ENCODE measurements at places on chromosomes 2 and 18.

GRCh38 chr18:21739604-21740537, 721 bp upstream of the MIB1 start:
- peaks cover 10% of the 10 kb centered on the region for H3K36me3 ChIP-seq
- H3K27me3 ChIP-seq = no peaks in the 10 kb centered on the region
- H3K4me1 ChIP-seq = peaks cover 35% of the 10 kb centered on the region
- peak overlapping the region; percentile 86 for H3K4me3 ChIP-seq
- no peak for DNase-seq

DNA sequence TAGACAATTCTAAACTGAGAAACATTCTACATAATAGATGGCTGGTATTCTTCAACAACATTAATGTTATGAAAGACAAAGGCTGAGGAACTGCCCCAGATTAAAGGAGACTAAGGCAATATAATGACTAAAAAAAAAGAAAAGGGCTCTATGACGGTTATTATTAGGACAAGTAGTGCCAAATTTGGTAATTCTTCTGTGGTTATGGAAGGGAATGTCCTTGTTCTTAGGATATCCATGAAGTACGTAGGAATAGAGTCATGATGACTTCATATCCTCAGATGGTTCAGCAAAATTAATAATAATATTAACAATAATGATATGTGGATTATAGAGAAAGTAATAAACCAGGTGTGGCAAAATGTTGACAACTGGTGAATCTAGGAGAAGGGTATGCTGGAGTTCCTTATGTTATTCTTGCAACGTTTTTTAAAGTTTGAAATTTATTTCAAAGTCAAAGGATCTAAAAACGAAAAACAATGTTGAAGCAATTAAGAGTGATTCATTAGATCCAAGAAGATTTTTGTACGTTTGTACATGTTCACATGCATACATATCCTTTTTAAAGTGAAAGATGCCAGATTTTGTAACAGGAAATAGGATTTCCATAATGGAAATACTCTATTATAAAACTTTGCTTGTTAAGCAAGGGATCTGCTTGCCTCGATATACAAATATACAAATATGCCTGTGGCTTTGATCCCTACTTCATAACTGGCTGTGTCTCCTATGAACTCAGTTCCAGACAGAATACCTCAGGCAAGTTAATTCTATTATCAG, 27.7 kb upstream of the STRN start:
- H3K4me1 ChIP-seq = no peaks in the 10 kb centered on the region
- peak overlapping the region; percentile 62 for H3K27ac ChIP-seq
- no peak for DNase-seq
- no peak overlapping the region for H3K4me3 ChIP-seq
- H3K27me3 ChIP-seq = no peaks in the 10 kb centered on the region

GRCh38 chr18:58268849-58269248, 224.8 kb downstream of the NEDD4L start:
- no peak overlapping the region for H3K4me3 ChIP-seq
- H3K27ac ChIP-seq = no peak overlapping the region
- H3K27me3 ChIP-seq = no peaks in the 10 kb centered on the region

GRCh38 chr18:45527891-45528290, 87.4 kb upstream of the SLC14A2 start:
- H3K4me1 ChIP-seq = no peaks in the 10 kb centered on the region
- no peak for DNase-seq
- H3K27me3 ChIP-seq = peaks cover 16% of the 10 kb centered on the region
- no peak overlapping the region for H3K4me3 ChIP-seq

DNA sequence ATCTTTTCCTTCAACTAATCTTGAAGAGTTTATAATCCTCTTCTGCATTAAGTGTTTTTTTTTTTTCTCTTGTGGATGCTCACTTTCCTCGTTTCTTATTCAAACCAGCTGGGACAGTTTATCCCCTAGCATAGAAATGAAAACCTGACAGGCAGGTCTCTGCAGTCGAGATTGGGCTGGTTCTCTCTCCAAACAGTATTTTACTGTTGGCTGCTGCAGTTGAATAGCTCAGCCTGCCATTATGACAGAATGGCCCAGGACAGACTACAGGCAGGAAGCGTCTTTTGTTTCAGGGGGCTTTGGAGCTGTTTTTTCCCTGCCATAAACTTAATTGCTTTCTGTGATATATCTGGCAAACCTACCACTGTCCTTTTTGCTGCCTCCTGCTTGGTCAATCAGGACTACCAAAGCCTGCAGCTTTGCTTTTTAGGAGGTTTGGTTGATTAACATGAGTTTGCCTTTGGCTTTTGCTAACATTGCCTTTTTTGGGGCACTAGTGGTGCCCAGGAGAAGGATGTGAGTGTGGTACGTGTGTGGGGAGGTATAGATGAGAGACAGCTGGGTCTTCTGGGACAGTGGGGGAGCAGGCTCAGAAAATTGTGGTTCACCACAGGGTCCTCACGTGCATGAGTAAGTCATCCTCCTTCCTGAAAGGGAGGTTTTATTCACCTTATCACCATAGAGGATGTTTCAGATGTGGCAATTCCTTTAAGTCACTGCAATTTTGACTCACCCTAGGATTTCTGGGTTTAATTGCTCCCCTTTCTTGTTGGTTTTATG, 128.7 kb downstream of the LYPD6B start:
- H3K4me1 ChIP-seq = peaks cover 1% of the 10 kb centered on the region
- no peak for DNase-seq
- no peaks in the 10 kb centered on the region for H3K27me3 ChIP-seq
- no peaks in the 10 kb centered on the region for H3K36me3 ChIP-seq
- H3K4me3 ChIP-seq = no peak overlapping the region

- no peaks in the 10 kb centered on the region for H3K4me1 ChIP-seq
- peaks cover 13% of the 10 kb centered on the region for H3K27me3 ChIP-seq
- no peak for DNase-seq
- no peak overlapping the region for H3K27ac ChIP-seq
- no peak overlapping the region for H3K4me3 ChIP-seq
These were observed 192.5 kb downstream of the TPGS2 start for GRCh38 chr18:36636237-36636817.

GRCh38 chr2:60336442-60337141, 216.9 kb downstream of the BCL11A start:
- no peak overlapping the region for H3K4me3 ChIP-seq

DNA sequence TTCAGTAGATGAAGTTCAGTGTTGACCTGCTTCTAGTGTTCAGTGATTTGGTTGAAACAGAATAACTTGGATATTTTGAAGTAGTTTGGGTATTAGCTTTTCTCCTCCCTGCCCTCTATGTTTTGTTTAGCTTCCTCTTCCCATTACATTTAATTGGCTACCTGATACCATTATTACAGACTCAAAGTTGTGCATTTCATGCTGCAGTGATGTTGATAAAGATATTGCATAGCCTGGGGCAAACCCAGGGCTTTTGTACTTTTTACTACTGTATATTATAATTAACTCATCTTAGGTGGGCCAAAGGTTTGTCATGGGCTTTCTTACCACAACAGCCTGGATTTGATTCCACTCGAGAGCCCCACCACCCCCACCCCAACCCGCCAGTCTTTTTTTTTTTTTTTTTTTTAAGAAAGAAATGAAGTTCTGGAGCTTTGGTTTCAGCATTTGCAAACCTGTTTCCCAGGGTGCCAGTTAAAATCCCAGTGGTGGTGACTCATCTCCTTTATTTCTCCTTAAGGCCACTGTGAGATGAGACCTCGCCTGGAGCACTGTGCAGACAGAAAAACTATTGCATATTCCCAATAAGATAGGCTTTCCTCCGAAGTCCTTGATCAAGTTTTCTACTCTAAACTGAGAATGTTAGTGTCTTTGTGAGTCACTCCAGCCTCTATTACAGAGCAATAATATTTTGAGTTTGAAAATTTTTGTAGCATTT, 393.7 kb upstream of the FANCL start:
- no peak overlapping the region for H3K4me3 ChIP-seq
- H3K27me3 ChIP-seq = no peaks in the 10 kb centered on the region
- no peaks in the 10 kb centered on the region for H3K36me3 ChIP-seq
- H3K4me1 ChIP-seq = no peaks in the 10 kb centered on the region
- H3K27ac ChIP-seq = no peak overlapping the region

GRCh38 chr2:232315923-232316299, 62.6 kb upstream of the ALPP start:
- peak overlapping the region; percentile 79 for H3K4me3 ChIP-seq
- peak overlapping the region; percentile 97 for H3K27ac ChIP-seq
- no peak for DNase-seq

- H3K4me1 ChIP-seq = no peaks in the 10 kb centered on the region
- no peaks in the 10 kb centered on the region for H3K36me3 ChIP-seq
- no peak for DNase-seq
- H3K4me3 ChIP-seq = no peak overlapping the region
These were observed 642.3 kb upstream of the SYT4 start for GRCh38 chr18:43919551-43919950.

DNA sequence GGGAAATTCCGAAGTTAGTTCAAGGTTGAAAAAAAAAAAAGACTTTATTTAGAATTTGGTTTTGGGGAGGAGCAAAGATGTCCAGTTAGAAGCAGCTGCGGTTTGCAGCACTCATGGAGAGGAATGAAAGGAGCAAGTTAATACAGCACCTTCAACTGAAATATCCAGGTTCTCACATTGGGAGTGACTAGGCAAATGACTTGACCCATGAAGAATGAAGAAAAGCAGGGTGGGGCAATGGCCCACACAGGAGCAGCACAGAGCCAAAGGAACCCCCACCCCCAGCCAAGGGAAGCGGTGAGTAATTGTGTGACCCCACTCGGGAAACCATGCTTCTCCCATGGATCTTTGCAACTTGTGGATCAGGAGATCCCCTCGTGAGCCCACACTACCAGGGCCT, 32.8 kb downstream of the ZNF892 start:
- DNase-seq = no peak
- peaks cover 2% of the 10 kb centered on the region for H3K36me3 ChIP-seq
- no peak overlapping the region for H3K4me3 ChIP-seq
- no peak overlapping the region for H3K27ac ChIP-seq
- H3K27me3 ChIP-seq = no peaks in the 10 kb centered on the region
- no peaks in the 10 kb centered on the region for H3K4me1 ChIP-seq

- H3K27ac ChIP-seq = no peak overlapping the region
- no peaks in the 10 kb centered on the region for H3K4me1 ChIP-seq
- no peak overlapping the region for H3K4me3 ChIP-seq
- H3K27me3 ChIP-seq = peaks cover 47% of the 10 kb centered on the region
- H3K36me3 ChIP-seq = peaks cover 4% of the 10 kb centered on the region
These were observed 79.2 kb upstream of the HPCAL1 start for GRCh38 chr2:10223471-10223870.

DNA sequence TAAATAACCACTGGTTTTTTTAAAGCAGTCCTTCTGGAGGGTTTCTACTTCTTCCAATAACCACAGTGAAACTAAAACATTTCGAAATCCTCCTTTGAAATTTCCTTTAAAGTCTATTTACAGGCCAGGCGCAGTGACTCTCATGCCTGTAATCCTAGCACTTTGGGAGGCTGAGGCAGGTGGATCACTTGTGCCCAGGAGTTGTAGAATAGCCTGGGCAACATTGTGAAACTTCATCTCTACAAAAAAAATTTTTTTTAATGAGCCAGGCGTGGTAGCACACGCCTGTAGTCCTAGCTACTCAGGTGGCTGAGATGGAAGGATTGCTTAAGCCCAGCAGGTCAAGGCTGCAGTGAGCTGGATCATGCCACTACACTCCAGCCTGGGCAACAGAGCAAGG, 15.2 kb downstream of the KIDINS220 start:
- H3K36me3 ChIP-seq = peaks cover 52% of the 10 kb centered on the region
- H3K4me1 ChIP-seq = peaks cover 9% of the 10 kb centered on the region
- DNase-seq = no peak
- H3K4me3 ChIP-seq = no peak overlapping the region

- no peak overlapping the region for H3K27ac ChIP-seq
- peaks cover 100% of the 10 kb centered on the region for H3K36me3 ChIP-seq
- H3K4me3 ChIP-seq = no peak overlapping the region
- no peaks in the 10 kb centered on the region for H3K27me3 ChIP-seq
- DNase-seq = no peak
These were observed 19.7 kb downstream of the ILKAP start for GRCh38 chr2:238183821-238184220.
